Aorta (tissue), 5 donors: ENCODE measurements at places on chromosomes 3 and 15. TPM values are rescaled to one million over a fixed set of nuclear protein-coding genes. Genes with fewer than 3 reads are reported as not detected.

GRCh38 chr15:63176302-63176701 is 13.1 kb upstream of the RAB8B start:
- no peak overlapping the region for H3K27ac ChIP-seq
- no peaks in the 10 kb centered on the region for H3K36me3 ChIP-seq
- H3K4me1 ChIP-seq, result no peaks in the 10 kb centered on the region
- H3K4me3 ChIP-seq, result no peak overlapping the region
- H3K27me3 ChIP-seq, result no peaks in the 10 kb centered on the region

DNA sequence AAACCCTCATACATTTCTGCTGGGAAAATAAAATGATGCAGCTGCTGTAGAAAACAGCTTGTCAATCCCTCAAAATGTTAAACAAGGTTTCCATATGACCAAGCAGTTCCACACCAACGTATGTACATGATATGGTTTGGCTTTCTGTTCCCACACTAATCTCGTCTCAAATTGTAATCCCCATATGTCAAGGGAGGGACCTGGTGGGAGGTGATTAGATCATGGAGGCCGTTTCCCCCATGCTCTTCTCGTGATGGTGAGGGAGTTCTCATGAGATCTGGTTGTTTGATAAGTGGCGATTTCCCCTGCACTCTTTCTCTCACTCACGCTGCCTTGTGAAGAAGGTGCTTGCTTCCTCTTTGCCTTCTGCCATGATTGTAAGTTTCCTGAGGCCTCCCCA is 100.6 kb upstream of the SLC24A5 start:
- H3K27ac ChIP-seq, result no peak overlapping the region
- DNase-seq, result no peak
- H3K36me3 ChIP-seq, result no peaks in the 10 kb centered on the region
- H3K27me3 ChIP-seq, result no peaks in the 10 kb centered on the region

GRCh38 chr3:128307781-128308469 is 154.6 kb downstream of the EEFSEC start:
- no peak overlapping the region for H3K27ac ChIP-seq
- no peaks in the 10 kb centered on the region for H3K27me3 ChIP-seq
- H3K4me1 ChIP-seq, result no peaks in the 10 kb centered on the region
- H3K36me3 ChIP-seq, result no peaks in the 10 kb centered on the region
- DNase-seq, result no peak

GRCh38 chr15:25859838-25860645 is 3.1 kb downstream of the ATP10A start:
- H3K4me1 ChIP-seq, result no peaks in the 10 kb centered on the region
- H3K27ac ChIP-seq, result peak overlapping the region; percentile 77
- no peaks in the 10 kb centered on the region for H3K36me3 ChIP-seq
- H3K27me3 ChIP-seq, result no peaks in the 10 kb centered on the region
- H3K4me3 ChIP-seq, result peak overlapping the region; percentile 96

DNA sequence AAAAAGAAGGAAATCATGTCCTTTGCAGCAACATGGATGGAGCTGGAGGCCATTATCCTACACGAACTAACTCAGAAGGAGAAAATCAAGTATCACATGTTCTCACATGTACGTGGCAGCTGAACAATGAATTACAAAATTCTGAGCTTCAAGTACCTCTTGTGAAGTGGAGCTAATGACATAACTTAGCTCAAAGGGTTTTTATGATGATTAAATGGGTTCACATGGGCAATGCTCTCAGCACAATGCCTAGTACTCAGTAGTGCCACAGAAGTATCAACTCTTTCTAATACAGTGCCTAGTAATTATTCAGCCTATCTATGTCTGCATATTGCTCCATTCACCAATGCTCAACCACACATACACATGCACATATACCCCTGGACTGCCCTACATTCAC is 407.5 kb upstream of the WNT5A start:
- DNase-seq, result no peak
- H3K36me3 ChIP-seq, result no peaks in the 10 kb centered on the region
- no peaks in the 10 kb centered on the region for H3K4me1 ChIP-seq
- H3K4me3 ChIP-seq, result no peak overlapping the region
- no peak overlapping the region for H3K27ac ChIP-seq

GRCh38 chr3:195551381-195551978 is 8.4 kb upstream of the PPP1R2 start:
- no peaks in the 10 kb centered on the region for H3K4me1 ChIP-seq
- H3K36me3 ChIP-seq, result no peaks in the 10 kb centered on the region
- H3K4me3 ChIP-seq, result no peak overlapping the region
- no peaks in the 10 kb centered on the region for H3K27me3 ChIP-seq
- no peak for DNase-seq

DNA sequence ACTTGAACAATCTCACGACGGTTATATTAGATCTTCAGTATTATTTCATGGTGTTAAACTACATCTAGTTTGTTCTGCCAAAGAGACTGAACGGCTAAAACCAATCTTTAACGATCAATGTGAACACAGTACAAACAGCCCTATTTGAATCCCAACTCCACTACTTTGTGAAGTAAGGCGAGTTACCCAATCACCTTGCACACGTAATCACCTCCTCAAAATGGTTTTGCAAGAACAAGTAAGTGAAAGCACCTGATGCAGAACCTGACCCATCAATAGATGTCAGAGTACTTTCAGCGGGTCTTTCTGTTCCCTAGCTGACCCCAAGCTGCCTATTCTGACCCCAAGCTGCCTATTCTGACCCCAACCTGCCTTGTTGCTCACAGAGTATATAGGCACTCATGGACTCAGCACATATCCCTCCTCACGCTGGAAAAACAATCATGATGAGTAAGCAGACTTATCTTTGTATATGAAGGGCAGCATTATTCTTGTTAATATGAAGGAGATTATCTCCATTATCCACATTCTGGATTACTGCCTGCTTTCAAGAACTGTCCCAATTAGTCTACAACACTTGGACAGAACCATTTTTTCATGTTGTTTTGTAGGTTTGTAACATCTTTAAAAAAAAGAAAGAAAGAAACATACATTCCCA is 3.7 kb downstream of the KPNA1 start:
- DNase-seq, result no peak
- H3K4me3 ChIP-seq, result no peak overlapping the region
- H3K4me1 ChIP-seq, result no peaks in the 10 kb centered on the region
- H3K27ac ChIP-seq, result no peak overlapping the region
- H3K36me3 ChIP-seq, result no peaks in the 10 kb centered on the region

DNA sequence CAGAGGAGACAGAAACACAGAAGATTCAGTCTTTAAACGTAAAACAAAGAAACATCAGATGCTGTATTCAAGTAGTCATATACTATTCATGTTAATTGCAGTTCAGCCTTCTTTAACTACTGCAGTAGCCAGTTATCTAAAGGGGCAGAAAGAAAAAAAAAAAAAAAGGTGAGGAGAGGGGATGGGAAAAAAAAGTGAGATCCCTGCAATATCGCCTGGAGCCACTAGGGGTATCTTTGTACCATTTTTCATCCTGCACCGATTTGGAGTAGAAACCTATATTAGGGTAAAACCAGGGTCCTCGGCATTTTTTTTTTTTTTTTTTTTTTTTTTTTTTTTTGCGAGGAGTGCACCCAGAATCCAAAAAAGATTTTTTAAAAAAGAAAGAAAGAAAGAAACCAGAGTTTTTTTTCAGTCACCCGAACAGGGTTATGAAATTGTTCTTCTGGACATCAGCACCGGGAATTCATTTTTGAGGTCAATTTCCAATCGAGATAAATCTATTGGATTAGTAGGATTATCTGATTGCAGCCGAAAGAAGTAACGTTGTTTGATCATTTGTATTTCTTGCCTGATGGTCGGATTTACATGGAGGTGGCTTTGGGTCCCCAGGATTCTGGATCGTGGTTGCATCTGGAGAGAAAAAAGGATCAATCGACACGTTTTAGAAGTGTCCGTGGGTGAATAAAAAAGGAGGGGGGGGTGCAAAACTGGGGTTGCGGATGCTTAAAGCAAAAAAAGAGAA is 186.7 kb downstream of the NLGN1 start:
- peak overlapping the region; percentile 46 for H3K4me3 ChIP-seq
- no peak for DNase-seq
- no peak overlapping the region for H3K27ac ChIP-seq
- no peaks in the 10 kb centered on the region for H3K27me3 ChIP-seq
- H3K4me1 ChIP-seq, result no peaks in the 10 kb centered on the region

The KCNMB2 gene
- total RNA-seq, result not detected

The GOLGA8R gene
- 16.0 TPM for total RNA-seq

The SLC9A9 gene
- 45.8 TPM for total RNA-seq

The ADAMTS17 gene
- 4.2 TPM for total RNA-seq

The DAZL gene
- total RNA-seq, result not detected
